ENCODE measurements at places on chromosomes 4 and X. TPM values are rescaled to one million over a fixed set of nuclear protein-coding genes. Genes with fewer than 3 reads are reported as not detected.

DNA sequence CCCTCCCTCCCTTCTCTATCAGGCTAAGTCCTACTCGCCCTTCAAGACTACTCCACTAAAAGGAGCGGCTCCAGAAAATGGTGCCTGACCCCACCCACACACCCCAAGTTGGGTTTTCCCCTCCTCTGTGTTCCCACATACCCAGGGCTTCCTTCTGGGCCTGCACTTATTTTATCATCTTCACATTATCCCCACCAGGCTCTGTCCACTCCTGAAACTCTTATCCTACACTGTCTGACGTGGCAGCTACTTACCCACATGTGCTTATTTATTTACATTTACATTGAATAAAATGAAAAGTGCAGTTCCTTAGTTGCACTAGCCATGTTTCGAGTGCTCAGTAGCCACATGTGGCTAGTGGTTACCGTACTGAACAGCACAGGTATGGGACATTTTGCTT, 5.1 kb upstream of the KDM5C start:
- no peaks in the 10 kb centered on the region for H3K4me1 ChIP-seq
- no peak overlapping the region for H3K4me3 ChIP-seq
- no peak overlapping the region for H3K27ac ChIP-seq
- H3K27me3 ChIP-seq: no peaks in the 10 kb centered on the region
- no peak for DNase-seq

- no peak overlapping the region for H3K4me3 ChIP-seq
- no peaks in the 10 kb centered on the region for H3K36me3 ChIP-seq
- H3K27ac ChIP-seq: no peak overlapping the region
Observed at GRCh38 chrX:25009407-25009806, 6.4 kb downstream of the ARX start.

The MAGED1 gene
- total RNA-seq: 18.5 TPM

DNA sequence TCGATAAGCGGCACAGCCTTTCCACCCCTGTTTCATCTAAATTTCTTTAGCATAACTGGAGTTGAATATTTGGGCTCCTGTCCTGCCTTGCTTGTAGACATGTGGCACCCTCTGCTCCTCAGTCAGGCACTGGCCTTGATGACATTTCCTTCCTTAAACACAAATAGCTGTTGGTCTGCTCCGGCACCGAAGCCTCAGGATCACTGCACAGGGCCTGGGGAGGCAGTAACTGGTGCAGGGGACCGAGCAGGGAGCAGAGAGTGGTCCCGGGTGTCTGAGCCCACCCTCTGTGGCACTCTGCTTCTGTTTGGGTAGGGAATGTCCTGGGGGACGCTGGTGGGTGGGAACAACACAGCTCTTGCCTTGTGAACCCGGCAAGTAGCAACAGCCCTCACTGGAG, 13.6 kb downstream of the RGS12 start:
- H3K36me3 ChIP-seq: no peaks in the 10 kb centered on the region
- H3K4me3 ChIP-seq: no peak overlapping the region
- no peak overlapping the region for H3K27ac ChIP-seq
- H3K4me1 ChIP-seq: no peaks in the 10 kb centered on the region
- H3K27me3 ChIP-seq: no peaks in the 10 kb centered on the region

Data from esophagus squamous epithelium (tissue), 5 donors.